ENCODE measurements at places on chromosomes 1 and 21.

DNA sequence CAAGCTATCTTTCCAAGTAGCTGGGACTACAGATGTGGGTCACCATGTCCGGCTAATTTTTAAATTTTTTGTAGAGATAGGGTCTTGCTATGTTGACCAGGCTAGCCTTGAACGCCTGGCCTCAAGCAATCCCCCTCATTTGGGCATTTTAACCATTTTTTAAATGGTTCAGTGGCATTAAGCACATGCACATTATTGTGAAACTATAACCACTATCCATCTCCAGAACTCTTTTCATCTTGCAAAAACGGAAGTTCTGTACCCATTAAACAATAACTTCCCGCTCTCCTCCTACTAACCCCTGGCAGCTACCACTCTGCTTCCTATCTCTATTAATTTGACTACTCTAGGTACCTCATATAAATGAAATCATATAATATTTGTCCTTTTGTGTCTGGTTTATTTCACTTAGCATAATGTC is 4.8 kb upstream of the IL6R start:
- DNase-seq, result no peak

- DNase-seq, result no peak
Observed at GRCh38 chr1:99146129-99146848, 118.0 kb upstream of the PLPPR4 start.

DNA sequence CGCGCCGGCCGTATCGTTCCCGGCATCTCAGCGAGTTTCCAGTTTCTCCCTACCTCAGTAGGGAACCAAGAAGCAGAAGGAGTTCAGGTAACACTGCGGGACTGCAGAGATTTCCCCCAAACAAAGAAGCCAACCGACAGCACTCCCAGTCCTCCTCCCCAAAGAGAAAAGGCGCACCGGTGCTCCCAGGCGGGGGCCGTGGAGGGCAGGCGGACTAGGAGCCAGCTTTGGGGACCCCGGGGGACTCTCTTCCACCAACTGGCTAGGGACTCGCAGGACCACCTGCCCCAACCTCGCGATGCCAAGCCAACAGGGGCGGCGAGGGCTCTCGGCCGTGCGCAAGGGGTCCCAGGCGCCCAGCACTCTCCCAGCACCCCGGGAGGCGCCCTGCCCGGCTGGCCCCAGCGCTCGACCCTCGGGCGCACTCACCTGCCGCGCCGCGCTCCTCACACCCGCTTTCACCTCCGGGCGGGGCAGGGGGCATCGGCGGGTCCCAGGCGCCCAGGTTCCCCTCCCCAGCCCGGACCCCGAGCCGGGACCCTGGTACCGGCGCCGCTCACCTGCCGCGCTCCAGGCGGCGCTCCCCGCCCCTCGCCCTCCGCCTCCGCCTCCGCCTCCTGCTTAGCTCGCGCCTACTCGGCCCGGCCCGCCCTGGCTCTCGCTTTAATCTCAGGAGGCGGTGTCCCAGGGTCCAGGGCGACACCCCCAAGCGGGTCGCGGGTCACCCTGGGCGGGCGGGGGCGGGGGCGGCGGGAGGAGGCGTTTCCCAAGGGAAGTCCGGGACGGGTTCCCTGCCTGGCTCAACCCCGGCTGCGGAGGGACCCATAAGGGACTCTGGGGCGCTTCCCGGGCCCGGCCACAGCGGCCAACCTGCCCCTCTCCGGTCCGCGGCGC is at the start of gene TMPRSS2:
TMPRSS2 (minus strand) TSS at position 638 of the 894 bp plus-strand sequence. CDS start 10,025 bp downstream, outside the sequence.
- DNase-seq, result no peak

GRCh38 chr1:12142141-12142823 is 24.5 kb upstream of the TNFRSF1B start:
- no peak for DNase-seq

DNA sequence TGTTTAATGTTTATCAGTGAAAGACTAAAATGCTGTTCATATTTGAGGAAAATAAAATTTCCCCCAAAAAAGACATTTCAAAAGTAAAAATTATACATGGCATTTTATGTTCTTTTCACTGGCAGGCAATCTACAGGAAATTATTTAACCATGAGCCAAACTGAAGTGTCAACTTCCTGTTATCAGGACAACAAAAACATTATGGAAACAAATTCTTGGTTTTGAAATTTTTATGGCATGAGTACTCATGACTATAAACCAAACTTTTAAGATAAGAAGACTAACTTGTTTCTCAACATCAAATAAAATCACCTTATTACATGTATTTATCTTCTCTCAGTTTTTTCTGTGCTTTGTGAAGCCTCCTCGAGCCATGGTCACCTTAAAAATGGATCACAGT is 698.6 kb downstream of the LTN1 start:
- peak; percentile 22 for DNase-seq

GRCh38 chr1:198436276-198436675 is 104.2 kb downstream of the ATP6V1G3 start:
- no peak for DNase-seq

DNA sequence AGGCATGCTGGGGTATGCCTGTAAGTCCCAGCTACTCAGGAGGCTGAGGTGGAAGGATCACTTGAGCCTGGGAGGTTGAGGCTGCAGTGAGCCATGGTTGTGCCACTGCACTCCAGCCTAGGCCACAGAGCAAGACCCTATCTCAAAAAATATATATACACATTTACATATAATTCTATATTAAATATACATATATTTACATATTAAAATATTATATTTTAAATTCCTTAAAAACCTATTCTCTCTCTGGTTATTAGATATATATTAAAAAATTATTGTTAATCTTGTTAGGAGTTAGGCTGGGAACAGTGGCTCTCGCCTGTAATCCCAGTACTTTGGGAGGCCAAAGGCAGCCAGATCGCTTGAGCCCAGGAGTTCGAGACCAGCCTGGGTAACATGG is 22.7 kb downstream of the GLMN start:
- no peak for DNase-seq

DNA sequence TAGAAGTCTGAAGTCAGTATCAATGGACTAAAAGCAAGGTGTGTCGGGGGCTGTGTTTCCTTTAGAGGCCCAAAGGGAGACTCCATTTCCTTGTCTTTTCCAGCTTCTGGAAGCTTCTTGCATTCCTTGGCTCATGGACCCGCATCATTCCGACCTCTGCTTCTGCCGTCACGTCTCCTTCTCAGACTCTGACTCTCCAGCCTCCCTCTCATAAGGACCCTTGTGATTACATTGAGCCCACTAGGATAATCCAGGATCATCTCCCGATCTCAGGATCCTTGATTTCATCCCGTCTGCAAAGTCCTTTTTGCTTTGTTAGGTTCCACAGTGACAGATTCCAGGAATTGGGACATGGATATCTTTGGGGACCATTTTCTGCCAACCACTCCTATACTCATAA is 265.8 kb upstream of the CSF3R start:
- no peak for DNase-seq

- peak; percentile 69 for DNase-seq
Observed at GRCh38 chr21:41777951-41778815, 11.3 kb upstream of the RIPK4 start.

DNA sequence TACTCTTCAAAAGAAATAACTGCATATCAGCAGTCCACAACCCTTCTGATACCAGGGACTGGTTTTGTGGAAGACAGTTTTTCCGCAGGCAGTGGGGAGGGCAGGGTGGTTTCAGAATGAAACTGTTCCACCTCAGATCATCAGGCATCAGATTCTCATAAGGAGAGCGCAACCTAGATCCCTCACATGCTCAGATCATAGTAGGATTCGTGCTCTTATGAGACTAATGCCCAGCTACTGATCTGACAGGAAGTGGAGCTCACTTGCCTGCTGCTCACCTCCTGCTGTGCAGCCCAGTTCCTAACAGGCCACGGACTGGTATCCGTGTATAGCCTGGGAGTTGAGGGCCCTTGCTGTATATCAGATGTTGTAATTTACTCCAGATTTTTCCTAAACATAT is 11.5 kb downstream of the RO60 start:
- no peak for DNase-seq

GRCh38 chr1:226119169-226119568 is 56.7 kb downstream of the H3-3A start:
- DNase-seq, result no peak

GRCh38 chr1:28132171-28133167 is 44.0 kb downstream of the PTAFR start:
- no peak for DNase-seq

GRCh38 chr1:70057500-70057899 is 147.9 kb downstream of the LRRC40 start:
- DNase-seq, result no peak

GRCh38 chr21:18493422-18493821 is 89.8 kb upstream of the TMPRSS15 start:
- no peak for DNase-seq

DNA sequence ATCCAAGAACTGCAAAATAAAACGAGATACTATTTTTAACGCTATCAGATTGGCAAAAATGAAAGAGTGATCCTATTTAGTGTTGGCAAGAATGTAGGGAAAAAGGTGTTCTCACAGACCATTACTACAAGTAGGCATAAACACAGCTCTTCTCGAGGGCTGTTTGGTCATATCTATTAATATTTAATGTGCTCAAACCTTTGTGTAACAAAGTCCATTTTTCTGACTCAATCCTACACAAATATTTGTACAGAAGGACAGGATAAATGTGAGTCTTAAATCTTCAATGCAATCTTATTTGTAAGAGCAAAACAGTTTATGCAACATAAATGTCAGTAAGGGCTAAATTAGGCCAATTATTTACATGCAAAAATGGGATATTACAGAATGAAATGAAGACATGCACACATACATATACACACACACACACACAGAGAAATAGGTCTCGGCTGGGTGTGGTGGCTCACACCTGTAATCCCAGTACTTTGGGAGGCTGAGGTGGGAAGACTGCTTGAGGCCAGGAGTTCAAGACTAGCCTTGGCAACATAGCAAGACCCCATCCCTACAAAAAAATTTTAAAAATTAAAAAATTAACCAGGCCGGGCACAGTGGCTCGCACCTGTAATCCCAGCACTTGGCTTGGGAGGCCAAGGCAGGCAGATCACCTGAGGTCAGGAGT is 17.7 kb downstream of the DHCR24 start:
- no peak for DNase-seq

DNA sequence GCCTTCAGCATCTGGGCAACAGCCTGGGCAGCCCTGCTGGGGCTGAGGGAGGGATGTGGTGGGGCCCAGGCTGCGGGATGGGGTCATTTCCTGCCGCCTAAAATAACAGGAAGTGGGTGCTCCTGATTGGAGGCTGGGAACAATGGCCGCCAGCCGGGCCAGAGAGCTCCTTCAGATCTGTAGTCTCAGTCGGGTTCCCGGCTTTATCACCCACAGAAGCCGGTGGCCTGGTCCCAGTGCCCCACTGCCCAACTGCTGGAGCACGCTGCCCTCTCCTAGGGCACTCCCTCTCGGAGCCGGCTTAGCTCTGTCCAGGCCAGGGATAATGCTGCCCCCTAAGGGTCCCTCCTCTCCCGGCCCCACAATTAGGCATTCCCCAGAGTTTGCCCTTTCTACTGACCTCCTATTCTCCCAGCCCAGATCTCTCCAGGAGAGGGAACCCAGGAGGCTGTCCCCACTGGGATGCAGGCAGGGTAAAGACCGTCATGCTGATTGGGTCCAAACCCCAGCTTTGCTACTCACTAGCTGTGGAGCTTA is 5.1 kb downstream of the MAP7D1 start:
- DNase-seq, result peak; percentile 58

- no peak for DNase-seq
Observed at GRCh38 chr1:206951318-206952100, 5.2 kb upstream of the PIGR start.

DNA sequence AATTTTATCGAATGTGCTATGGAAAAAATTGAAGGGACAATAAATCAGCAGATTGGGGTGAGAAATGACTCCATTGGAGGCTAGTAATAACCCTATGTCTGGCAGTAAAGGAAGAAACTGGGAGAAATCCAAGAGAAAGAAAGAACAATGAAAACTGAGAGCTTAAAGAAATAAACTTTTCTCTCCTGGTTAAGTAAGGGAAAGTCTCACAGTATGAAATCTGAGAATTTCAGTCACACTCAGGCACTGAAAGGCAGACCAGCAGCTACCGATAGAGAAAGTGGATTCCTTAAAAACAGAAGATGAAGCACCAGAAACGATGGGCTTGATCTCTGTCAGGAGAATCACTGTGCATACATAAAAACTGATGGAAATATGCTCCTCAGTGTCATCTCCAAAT is 404.2 kb downstream of the PLPP3 start:
- DNase-seq, result no peak

DNA sequence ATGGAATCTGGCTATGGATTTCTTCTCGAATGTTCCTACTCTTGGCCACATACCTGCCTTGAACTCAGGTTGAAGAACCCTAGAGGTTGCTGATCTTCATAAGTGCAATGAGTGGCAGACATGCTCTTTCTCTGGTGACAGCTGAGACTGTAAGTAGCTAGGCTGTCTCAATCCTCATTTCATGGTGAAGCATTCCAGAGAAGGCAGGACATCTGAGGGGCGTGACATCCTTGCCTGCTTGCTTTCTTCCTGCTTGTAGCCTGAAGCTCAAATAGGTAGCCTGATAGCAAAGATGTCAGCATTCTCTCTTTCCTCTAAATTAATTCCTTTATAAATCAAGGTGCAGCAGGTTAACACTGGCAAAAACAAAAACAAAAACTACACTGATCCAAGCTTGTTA is 114.6 kb upstream of the MAGI3 start:
- no peak for DNase-seq

GRCh38 chr1:36464605-36465393 is 615 bp upstream of the MRPS15 start:
- DNase-seq, result no peak

GRCh38 chr1:228284521-228284920 is 76.7 kb downstream of the OBSCN start:
- no peak for DNase-seq

GRCh38 chr1:42420911-42421585 is 34.8 kb downstream of the ZMYND12 start:
- DNase-seq, result peak; percentile 71

DNA sequence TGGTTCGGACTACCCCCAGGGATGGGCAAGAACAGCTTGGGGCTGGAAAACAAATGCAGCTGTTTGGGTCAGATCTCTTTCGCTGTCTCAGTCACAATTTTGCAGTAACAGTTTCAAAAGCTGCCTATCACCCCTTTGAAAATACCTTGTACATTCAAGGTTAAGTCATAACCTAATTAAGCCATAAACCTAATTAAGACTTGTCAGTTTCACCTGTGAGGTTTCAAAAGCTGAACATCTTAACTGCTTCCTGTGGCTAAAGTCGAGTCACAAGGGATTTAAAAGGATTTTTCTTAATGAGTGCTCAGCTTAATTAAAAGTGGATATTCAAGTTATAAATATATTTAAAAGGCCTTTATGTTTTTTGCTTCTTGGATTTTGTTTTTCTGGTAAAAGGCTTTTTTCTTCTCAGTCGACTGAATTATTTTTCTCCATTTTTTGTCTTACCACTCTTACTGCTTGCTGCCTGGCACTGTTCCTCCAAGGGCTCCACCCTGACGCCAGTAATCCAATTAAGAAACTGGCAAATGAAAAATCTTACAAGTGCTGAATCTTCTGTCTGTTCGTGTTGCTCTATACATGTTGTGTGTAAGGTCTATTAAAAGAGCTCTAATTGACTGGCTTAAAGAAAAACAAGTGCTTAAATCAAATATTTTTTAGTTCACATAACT is 31.3 kb downstream of the CBR1 start:
- DNase-seq, result no peak

GRCh38 chr1:165456114-165456513 is 11.2 kb upstream of the RXRG start:
- peak; percentile 39 for DNase-seq

- no peak for DNase-seq
Observed at GRCh38 chr1:65953170-65953569, 160.5 kb downstream of the PDE4B start.

- DNase-seq, result no peak
Observed at GRCh38 chr1:6547301-6547700, 7.0 kb downstream of the NOL9 start.

All from foreskin melanocyte (primary cell).